Activated T-helper 17 cell treated with anti-CD3 and anti-CD28 coated beads, Interleukin-2, amount 50 U/mL, for 72 hours (primary cell): ENCODE measurements at places on chromosomes 3 and 15. TPM values are rescaled to one million over a fixed set of nuclear protein-coding genes. Genes with fewer than 3 reads are reported as not detected.

DNA sequence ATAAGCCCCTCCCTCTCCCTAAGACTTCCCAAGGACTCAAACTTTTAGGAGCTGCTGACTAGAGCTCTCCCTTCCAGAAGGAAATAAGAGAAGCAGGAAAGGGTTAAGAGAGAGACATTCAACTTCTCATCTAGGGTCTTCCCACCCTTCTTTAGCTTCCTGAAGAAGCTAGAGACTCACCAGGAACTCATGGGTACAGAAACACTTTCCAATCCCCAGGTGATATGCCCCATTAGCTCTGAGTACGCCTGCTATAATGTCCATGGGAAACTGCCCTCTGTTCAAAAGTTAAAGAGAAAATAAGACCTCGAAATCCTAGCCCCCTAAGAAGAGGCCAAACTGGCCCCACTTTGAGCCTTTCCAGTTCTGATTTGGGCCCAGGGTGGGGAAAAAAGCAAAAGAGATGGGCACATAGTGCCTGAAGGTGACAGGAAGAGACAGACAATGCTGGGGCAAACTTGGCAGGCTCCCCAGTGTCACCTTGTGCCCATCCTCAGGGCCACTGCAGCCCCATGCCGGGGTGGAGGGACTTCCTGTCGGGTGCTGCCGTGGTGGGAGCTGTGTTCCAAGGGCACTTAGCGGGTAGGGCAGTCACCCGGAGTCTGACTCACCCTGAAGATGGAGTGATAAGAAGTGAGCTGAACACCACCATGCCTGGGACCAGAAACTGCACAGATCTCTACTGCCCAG, 29.5 kb downstream of the CCDC12 start:
- peak overlapping the region; percentile 78 for H3K4me3 ChIP-seq
- H3K4me1 ChIP-seq, result peaks cover 64% of the 10 kb centered on the region
- peak; percentile 69 for ATAC-seq
- H3K36me3 ChIP-seq, result peaks cover 47% of the 10 kb centered on the region
- no peaks in the 10 kb centered on the region for H3K27me3 ChIP-seq

The NRG4 gene
- total RNA-seq, result not detected

DNA sequence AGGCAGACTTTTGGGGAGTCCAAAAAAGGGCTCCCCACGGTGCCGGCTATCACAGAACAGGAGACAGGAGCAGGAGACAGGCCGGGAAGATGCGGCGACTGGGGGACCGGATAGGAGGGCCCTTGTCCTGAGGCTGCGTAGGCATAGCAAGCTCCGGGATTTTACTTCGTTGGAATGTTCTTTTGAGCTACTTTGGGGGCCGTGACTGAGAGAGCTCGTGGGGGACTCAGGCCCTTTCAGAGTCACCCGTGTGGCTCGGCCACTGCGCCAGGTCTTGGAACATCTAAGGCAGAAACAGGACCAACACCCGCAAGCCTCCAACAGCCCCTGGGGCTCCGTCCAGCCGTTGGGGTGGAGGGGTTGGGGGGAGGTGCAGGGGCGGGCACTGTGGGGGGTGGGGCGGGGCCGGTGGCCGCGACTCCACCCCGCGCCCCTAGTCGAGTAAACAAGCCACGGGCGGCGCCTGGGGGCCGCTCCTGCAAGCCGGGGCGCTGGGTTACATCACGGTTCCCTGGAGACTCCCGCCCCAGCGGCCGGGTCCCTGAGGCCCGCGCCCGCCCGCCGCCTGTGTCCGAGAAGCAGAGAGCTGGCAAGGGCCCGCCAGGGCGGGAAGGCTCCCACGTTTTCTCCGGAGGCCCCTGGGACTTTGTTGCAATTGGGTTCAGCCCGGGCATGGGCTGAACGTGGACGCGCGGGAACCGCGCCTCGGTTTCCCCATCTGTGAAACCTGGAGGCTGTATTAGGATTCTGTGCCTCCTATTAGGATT, 23.3 kb upstream of the C15orf39 start:
- peaks cover 35% of the 10 kb centered on the region for H3K27me3 ChIP-seq
- no peak overlapping the region for H3K4me3 ChIP-seq
- no peaks in the 10 kb centered on the region for H3K36me3 ChIP-seq
- ATAC-seq, result no peak
- H3K4me1 ChIP-seq, result no peaks in the 10 kb centered on the region

DNA sequence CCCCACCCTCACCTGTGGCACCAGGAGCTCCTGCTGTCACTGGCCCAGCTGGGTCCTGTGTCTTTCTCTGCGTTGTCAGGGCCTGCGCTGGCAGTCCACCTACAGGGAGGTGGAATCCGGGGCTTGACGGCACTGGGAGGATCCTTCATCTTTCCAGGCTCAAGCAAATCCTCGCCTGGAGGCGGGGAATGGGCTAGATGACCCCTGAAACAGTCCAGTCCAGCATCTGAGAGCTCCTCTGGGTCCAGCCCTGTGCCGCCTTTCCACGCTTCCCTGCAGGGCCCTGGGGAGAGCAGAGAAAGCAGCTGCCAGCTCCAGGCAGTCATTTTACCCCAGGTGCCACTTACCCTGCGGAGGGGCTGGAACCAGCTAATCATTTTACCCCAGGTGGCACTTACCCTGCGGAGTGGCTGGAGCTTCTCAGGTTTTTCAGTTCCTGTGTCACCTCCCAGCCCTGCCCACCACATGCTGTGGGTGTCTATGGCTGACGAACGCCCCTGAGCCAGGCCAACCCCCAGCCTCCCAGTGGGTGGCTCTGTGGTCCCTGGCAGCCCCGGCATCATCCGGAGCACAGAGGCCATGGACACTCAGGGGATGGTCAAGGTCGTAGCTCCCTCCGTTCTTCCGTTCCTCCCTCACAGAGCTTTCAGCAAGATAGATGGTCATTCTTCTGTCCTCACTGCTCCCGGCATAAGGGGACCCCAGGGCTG, 17.9 kb upstream of the ADIPOQ start:
- H3K4me1 ChIP-seq, result peaks cover 11% of the 10 kb centered on the region
- no peaks in the 10 kb centered on the region for H3K36me3 ChIP-seq
- H3K27me3 ChIP-seq, result peaks cover 14% of the 10 kb centered on the region
- ATAC-seq, result no peak
- H3K4me3 ChIP-seq, result no peak overlapping the region

GRCh38 chr3:55297245-55297644, 189.9 kb downstream of the WNT5A start:
- no peaks in the 10 kb centered on the region for H3K27me3 ChIP-seq
- no peaks in the 10 kb centered on the region for H3K4me1 ChIP-seq
- no peak overlapping the region for H3K4me3 ChIP-seq
- no peak overlapping the region for H3K27ac ChIP-seq
